ENCODE measurements at places on chromosomes 11 and 22.

DNA sequence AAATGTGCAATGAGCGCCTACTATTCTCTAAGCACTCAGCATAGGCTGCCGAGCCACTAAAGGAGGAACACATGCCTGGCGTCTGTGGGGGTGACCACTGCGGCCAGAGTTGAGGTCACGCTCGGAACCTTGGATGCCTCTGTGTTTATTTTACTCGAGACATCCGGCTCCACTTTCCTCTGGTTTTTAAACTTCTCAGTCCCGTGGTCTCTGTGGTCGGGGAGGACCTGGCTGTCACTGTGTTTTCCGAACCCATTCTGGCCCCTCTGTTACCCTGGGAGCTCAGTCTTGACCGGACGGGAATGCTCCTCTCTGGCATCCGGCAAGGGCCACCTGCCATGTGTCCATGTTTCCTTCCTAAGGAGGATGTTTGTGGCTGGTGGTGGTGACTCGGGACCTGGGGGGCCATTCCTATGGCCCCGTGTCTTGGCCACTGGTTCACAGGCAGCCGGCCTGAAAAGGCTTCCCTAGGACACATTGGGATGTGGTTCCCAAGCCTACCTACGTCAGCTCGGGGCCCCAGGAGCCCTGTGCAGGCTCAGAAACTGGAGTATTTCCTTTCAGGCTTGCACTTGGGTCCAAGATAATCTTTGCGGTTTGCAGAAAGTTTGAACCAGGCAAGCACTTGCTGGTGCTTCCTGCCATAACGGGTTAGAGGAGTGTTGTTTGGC, 46.7 kb upstream of the PARVG start:
- no peak for ATAC-seq

DNA sequence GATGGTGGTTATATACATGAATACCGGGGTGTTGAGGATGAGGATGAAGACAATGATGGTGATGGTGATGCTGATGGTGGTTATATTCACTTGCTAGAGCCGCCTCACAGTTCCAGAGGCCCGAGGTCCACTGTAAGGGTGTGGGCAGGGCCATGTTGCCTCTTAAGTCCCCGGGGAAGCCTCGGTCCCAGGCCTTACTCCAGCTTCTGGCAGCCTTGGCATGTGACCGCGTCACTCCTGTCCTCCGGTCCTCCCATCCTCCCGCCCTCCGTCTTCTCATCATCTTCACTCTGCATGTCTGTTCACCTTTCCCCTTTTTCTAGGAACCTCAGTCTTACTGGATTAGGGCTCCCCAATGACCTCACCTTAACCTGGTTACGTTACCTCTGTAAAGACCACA, 54.6 kb downstream of the IGLL1 start:
- ATAC-seq: no peak

GRCh38 chr11:58866788-58867187, 22.3 kb upstream of the GLYATL2 start:
- ATAC-seq: no peak

- ATAC-seq: peak; percentile 40
Observed at GRCh38 chr11:71447791-71448256, 369 bp downstream of the DHCR7 start.

GRCh38 chr11:128604723-128605122, 17.4 kb upstream of the ETS1 start:
- no peak for ATAC-seq

GRCh38 chr11:35815556-35816315, 128.1 kb upstream of the LDLRAD3 start:
- ATAC-seq: peak; percentile 74

DNA sequence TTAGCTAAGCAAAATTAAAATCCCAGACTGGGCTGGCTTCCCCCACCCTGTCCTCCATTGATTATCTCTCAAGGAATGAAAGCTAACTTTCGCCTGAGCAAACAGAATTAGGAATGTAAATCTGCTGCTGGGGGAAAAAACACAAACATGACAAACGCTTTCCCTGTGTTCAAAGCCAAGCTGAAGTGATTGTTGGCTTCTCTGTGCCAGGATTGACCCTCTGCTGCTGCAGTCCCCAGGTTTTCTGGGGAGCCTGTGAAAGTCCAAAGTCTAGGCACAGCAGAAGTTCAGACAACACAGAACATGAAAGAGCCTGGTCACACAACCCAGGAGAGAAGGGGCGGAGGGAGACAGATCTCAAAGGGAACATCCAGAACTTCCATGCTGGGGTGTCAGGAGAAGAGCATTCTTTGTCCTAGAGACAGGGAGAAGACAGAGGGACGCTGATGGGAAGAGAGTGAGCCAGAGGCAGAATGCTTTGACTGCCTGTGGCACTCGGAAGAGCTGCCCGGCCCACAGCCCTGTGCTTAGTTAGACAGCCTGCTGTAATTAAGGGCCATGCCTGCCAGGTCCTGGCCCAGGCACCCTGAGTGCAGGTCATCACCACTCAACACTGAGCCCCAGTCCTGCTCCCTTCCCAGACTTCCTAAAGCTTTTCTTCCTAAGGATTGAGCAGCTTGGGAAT, 6.9 kb downstream of the PATZ1 start:
- ATAC-seq: no peak

DNA sequence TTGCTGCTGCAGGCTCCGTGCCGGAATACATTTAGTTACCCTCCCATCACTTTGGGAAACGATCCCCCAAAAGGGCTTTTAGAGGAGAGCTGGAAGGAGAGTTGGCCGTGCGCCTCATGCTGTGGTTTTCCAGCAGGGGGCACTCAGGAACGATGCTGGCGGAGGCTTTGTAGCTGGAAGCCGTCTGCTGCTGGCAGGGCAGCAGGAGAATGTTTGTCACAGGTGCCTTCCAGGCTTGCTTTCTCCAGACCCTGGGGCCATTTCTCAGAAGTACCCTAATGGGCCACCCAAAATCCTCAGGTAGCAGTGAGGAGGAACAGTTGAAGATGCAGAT, 30.0 kb upstream of the CABP7 start:
- ATAC-seq: peak; percentile 82

- peak; percentile 62 for ATAC-seq
Observed at GRCh38 chr11:66068923-66069714, 953 bp upstream of the PACS1 start.

- no peak for ATAC-seq
Observed at GRCh38 chr11:130163346-130164220, 4.0 kb downstream of the ST14 start.

GRCh38 chr11:78030429-78031325, 7.6 kb upstream of the KCTD14 start:
- ATAC-seq: peak; percentile 92

GRCh38 chr11:22234743-22235142, 41.9 kb downstream of the ANO5 start:
- no peak for ATAC-seq

- no peak for ATAC-seq
Observed at GRCh38 chr22:39359659-39360195, 9.9 kb downstream of the SYNGR1 start.

DNA sequence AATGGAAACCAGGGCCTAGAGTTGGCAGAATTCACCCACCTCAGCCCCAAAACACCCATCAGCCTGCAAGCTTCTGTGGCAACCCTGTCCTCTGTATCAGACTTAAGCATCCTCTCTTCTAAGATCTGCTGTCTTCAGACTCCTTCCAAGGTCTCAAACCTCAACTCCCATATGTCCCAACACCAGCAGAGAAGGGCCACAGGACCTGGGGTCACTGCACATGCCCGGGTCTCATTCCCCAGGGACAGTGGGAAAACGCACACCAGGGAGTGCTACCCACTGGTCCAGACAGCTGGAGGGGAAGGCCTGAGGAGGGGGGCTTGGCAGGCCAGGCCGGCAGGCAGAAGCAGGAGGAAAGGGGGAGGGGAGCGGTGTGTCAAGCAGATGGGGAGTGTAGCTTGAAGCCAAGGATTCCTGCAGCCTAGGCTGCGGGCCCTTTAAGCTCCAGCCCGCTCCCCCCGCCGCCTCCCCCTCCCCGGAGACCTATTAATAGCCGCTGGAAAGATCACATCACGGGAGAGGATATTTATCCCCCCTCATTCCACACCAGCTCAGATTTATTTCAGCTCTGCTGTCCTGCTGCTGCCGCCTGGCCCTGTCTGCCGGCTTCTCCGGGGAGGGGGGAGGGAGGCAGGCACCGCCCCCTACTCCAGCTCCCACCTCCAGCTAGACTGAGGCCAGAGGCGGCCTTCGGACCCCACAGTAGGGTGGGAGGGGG, 16.7 kb downstream of the BCL9L start:
- ATAC-seq: peak; percentile 43

DNA sequence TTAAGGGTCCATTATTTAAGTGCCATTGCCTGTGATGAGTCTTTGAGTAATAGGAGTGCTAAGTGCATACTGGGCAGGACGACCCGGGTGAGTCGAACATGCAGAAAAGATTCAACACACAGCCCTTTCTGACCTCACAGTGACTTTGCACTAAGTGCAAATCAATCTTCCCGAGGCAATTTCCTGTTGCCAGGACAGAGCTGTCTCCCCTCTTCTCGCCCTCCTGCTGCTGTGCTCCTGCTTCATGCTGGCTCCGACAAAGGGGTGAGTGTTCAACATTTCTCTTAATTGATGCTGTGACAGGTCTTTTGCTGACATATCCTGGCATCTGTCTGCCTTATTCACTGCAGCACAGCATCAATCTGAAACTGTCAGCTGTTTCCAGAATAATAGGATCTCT, 42.0 kb downstream of the MCHR1 start:
- ATAC-seq: peak; percentile 91

GRCh38 chr11:111135778-111136570, 109.6 kb upstream of the POU2AF2 start:
- no peak for ATAC-seq

DNA sequence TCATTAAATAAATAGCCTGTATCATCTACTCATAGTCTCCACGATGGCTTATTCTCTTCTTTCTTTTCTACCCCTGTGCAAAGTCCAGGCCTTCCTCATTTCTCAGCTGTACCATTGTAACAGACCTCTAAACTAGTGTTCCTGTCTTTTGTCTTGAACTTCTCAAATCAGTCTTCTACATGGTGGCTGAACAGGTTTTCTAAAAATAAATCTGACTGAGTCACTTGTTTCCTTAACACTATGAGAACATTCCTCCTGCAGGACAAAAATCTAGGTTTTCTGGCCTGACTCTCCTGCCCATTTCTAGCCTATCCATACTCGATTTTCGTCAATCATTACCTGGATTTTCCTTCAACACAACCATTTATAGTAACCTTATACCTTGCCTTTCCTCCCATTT, 1080.8 kb upstream of the TENM4 start:
- no peak for ATAC-seq

DNA sequence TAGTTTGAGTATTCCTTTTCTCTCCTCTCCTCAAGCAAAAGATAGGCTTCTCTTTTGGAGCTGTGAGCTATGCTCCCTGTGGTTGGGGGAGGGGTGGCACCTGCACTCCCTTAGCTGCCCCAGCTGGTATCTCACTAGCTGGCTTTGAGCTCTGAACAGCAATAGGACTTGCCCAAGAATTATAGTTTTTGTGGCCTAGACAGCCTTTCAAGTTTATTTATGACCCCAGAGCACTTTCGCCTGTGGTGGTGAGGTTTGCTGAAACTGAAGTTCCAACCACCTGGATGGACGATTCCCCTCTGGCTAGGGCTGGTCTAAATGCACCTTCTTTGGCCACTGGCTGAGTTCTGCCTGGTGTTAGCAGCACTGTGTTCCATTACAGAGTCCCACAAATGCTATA, 37.1 kb upstream of the SLC37A2 start:
- no peak for ATAC-seq

GRCh38 chr22:20465759-20466077, 28.1 kb upstream of the SCARF2 start:
- no peak for ATAC-seq

- peak; percentile 45 for ATAC-seq
Observed at GRCh38 chr11:70415191-70415590, 16.9 kb downstream of the CTTN start.

DNA sequence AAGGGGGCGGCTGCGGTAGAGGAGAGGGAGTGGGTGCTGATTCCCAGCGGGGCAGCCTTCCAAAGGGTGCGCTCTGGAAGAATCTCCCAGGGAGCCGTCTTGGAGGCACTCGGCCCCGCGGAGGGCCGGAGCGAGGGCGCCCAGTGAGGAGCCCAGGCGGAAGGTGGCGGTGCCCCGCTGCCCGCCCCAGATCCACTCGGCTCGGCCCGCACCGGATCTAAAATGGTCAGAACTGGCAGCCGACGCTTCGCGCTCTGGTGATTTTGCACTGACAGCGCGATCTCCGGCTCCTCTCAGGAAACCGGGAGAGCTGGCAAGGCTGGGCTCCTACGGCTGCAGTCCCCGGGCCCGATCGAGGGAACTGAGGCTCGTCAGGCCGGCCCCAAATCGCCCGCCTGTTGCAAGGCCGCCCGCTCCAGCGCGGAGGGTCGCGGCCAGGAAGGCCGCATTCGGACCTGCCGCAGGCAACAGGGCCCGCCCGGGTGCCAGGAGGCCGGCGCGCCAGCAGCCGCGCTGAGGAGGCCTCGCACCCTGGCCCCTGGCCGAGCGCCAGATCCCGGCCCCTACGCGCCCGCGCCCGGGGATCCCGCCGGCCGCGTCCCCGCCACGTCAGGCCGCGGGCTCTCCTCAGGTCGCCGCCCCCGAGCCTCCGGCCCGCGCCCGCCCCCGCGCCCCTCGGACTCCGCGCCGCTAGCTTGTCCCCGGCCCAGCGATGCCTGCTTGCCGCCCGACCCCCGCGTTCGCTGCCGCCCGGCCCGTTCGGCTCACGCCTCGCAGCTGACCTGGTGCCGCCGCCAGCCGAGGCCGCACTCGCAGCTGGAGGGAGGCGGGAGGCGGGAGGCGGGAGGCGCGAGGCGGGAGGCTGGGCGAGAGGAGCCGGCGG, at the start of gene KLHL22:
Gene KLHL22 (minus strand): TSS at position 818 of the 883 bp plus-strand sequence. CDS start 6,584 bp downstream, outside the sequence.
- peak; percentile 13 for ATAC-seq

- no peak for ATAC-seq
Observed at GRCh38 chr11:30451626-30452025, 128.7 kb downstream of the ARL14EP start.

DNA sequence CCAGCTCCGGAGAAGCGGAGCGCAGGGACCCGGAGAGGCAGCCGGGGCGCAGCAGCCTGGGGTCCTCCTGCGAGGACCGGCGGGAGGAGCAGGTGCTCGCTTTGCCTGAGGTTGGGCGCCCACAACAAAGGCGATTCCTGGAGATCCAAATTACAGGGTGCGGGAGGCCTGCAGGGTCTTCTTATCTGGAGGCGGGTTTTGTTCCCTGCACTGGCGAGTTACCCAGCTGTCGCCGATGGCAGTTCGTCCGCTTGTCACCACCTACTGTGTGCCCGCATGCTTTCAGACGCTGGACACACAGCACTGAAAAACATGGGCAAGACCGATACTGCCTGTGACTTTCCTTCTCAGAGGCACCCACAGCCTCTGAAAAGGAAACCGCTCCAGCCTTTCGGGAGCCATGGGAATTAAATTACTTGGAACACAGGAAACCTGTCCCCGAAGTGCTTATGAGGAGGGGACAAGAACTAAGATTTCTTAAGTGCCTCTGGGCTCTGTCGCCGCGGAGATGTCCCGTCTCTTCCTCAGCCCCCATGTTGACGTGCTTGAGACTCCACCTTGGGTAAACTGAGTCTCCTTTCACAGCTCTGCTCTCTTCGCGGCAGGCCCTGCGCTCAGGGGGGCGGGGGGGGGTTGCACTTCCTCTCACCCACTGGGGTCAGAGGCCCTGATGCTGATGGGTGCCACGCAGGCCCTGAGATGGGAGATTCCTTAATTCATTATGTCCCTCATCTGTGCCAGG, 1.3 kb upstream of the ZFTA start:
- ATAC-seq: peak; percentile 2

GRCh38 chr11:33211580-33211979, 45.6 kb upstream of the HIPK3 start:
- no peak for ATAC-seq
